Keratinocyte (primary cell): ENCODE measurements at places on chromosomes 12 and 14.

DNA sequence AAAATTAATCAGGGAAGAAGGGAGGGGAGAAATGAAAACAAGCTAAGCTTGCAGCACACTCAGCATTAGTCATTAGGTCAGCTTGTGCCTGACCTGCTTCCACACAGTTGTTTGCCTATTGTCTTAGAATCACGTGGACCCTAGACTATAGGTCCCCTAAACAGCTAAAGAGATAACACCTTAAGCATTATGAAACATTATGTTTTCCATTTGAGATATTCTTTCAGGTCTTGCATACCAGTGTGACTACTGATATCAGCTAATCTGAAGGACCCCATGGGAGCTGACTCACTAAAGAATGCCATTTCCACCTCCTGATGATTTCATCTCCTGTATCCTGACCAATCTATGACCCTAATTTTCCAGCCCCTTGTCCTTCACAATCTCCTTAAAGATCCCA is 154.1 kb upstream of the FUT8 start:
- DNase-seq, result no peak

DNA sequence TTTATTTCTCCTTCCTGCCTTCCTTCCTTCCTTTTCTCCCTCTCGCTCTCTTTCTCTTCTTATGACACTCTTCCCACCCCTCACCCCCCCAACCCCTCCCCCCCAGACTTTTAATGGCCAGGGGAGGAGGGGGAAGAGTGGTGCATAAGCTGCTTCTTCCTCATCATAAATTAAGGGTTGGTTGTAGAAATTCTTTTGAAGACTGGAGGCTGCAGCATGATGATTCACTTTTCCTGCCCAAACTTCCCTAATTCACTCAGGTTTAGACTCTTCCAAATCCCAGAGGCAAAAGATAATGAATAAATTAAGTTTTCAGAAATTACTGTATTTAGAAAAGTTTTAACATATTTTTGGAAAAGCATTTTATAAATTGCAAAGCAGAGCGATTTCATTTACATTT is 58.2 kb downstream of the GRIP1 start:
- no peak for DNase-seq

DNA sequence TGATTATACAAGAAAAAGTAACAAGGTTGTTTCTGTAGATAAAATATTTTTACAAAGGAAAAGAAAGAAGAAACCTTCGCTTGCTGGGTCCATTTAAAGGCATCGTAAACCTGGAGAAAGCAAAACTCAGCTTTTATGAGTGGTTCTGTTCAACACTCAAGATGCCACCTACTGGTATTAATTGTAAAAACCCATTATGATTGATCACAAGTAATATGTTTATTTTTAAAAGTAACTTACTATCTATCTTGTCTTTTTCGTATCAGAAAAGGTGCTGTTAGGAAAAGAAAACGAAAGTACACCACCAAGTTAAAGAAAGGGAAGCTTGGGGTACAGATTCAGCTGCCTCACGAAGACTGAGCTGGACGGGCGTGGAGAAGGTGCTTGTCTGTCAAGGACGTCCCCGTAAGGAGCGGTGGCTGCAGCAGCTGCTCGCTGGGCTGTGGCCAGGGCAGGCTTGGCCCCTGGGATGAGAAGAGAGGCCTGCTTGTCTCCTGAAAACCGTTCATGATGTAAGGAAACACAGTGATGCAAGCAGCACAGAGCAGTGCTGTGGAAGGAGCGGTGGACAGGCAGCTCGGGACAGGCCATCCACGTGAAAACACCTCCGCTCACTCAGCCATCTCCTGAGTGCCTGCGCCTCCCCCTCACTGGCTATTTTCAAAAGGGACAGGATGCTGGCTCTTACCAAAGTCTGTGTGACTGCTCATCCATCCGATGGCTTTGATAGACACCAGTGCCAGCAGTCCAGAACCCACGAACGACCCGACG is 25.0 kb downstream of the SLC15A4 start:
- no peak for DNase-seq

GRCh38 chr14:71141701-71142374 is 234.6 kb downstream of the PCNX1 start:
- no peak for DNase-seq
